ENCODE measurements at places on chromosomes 6 and 20.

- no peak for DNase-seq
Measured at GRCh38 chr6:156828280-156828703, 51.1 kb downstream of the ARID1B start.

- no peak for DNase-seq
Measured at GRCh38 chr6:127939442-127940066, 38.7 kb upstream of the THEMIS start.

- DNase-seq, result no peak
Measured at GRCh38 chr6:71887744-71888230, 1.4 kb downstream of the RIMS1 start.

GRCh38 chr6:41489120-41489851 lies 56.9 kb upstream of the FOXP4 start:
- DNase-seq, result no peak

- DNase-seq, result no peak
Measured at GRCh38 chr20:17518339-17519052, 12.7 kb downstream of the BFSP1 start.

DNA sequence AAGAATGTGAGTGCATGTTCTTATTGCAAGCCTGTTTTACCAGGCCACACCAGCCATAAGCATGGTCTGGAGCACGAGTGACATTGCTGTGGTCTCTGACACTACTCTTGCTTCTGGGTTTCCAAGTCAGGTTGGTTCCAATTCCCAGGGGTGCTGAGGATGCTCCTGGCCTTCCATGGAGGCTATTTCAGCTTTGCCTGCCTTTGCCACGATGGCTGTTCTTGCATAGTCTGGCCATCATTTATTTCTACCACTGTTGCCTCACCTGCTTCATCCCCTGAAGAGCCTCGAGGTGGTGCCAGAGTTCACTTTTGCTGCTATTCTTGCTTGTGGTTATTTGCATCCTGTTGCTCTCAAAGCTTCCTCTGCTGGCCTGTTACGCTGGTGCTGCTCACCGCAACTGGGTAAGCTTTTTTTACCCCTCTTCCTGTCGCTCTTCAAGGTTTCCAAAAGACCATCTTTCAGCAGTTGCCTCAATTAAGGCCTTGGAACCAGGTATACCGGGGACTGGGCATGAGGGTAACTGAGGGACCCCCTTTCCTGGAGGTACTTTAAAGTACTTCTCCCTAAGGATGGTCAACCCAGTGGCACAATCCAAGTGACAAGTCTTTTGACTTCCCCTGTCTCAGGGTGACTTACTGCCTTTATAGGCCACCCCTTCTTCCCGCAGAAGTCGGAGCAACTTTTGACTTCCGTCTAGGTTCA lies 64.5 kb downstream of the AKAP7 start:
- DNase-seq, result peak; percentile 23

DNA sequence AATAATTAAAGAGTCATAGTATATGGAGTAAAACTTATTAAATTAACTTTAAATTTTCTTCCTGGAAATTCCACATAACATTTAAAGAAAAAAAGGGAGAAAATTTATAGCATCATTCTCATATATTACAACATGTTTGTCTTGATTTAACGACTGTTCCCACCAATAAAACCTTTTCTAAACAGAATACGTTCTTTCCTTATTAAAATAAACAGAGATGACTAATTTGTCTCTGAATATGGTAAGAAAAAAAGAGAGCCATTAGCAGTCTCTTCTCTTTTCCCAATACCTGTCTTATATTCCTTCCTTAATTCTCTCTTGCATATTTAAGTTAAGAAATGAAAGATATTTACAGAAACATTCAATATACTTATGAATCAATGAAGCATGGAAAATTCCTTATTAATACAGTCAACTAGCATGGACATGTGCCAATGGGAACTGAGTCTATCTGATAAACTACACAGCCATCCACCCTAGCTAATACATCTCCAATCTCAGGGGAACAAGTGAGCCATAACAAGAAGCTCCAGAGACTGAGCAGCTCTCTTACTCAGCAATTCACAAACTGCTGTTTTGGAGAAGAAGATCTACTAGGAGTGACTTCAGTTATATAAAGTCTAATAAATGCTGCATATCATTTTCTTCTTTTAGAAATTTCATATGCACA lies 347.1 kb upstream of the MANEA start:
- no peak for DNase-seq

DNA sequence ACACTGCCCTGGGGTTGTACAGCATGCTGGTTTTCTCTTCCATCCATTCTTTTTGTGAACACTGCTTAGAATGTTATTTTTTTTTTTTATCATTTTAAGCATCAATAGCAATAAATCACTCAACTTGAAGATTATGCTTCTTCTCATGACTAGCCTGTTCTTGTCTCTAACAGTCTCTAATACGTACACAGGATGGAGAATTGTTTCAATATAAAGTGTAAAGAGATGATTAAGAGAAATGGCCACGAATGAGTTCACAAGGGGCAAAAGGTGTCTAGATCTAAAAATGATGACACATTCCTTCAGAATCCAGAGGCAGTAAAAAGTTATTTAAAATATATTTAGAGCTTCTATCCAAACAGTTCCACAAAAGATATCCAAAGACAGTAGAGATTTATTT lies 390.2 kb downstream of the HDGFL1 start:
- no peak for DNase-seq

Data from activated naive CD4-positive, alpha-beta T cell (primary cell).